ENCODE measurements at places on chromosomes 1 and 21.

- no peak for DNase-seq
Measured at GRCh38 chr1:4633346-4633745, 21.1 kb upstream of the AJAP1 start.

- DNase-seq = no peak
Measured at GRCh38 chr1:218493986-218494385, 148.8 kb downstream of the TGFB2 start.

DNA sequence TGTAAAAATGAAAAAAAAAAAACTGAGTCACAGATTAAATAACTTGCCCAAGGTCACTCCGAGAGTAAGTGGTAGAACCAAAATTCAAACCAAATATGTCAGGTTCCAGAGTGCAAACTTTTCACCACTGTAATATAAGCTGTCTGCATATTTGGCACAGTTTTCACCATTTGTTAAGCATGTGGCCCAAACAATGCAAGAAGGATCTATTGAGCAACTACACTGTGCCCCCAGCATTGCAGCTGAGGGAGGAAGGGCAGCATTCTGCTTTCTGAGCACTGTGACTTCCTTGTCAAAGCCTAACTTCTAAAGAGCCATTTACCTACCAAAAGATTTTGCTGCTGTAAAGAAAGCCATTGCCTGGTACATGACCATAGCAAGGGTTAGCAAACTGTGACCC lies 133.4 kb downstream of the SYT2 start:
- no peak for DNase-seq

DNA sequence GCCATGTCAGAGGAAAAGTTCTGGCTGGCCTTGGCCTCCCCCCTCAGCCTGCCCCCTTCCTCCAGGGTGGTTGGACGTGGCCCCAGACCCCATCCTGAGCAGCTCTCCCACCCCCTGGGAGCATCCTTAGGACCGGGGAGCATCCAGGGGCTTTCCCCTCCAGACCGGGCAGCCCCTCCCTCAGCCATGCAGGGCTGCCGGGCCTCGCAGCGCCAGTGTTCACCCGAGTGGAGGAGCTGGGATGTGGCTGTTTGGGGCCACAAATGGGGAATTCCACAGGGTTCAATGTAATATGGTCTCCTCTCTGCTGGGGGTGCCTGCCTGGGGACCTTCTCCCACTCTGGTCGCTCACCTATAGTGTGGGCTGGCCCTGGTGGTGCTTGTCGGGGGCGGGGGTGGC lies 4.2 kb upstream of the PFKL start:
- DNase-seq = no peak

GRCh38 chr1:228350831-228351781 lies 55.5 kb downstream of the TRIM11 start:
- no peak for DNase-seq

GRCh38 chr21:45405819-45406762 lies 1.1 kb downstream of the COL18A1 start:
- peak; percentile 12 for DNase-seq
